ENCODE measurements at places on chromosomes 7 and 10. TPM values are rescaled to one million over a fixed set of nuclear protein-coding genes. Genes with fewer than 3 reads are reported as not detected.

TMEM236 gene
- 0.41 TPM for total RNA-seq

ANKRD30A gene
- not detected for total RNA-seq

ATP6V0A4 gene
- total RNA-seq = not detected

FZD8 gene
- 15.6 TPM for total RNA-seq

HOXA3 gene
- total RNA-seq = 0.28 TPM

AKR1C2 gene
- 23.6 TPM for total RNA-seq

NEUROG3 gene
- total RNA-seq = not detected

RBP3 gene
- not detected for total RNA-seq

ADIRF gene
- 67.8 TPM for total RNA-seq

LRIT1 gene
- total RNA-seq = not detected

RGR gene
- total RNA-seq = not detected

SMKR1 gene
- total RNA-seq = not detected

SAMD9 gene
- total RNA-seq = 3.6 TPM

PSD gene
- 2.2 TPM for total RNA-seq

AQP1 gene
- total RNA-seq = 353 TPM

SEC31B gene
- 4.5 TPM for total RNA-seq

HHEX gene
- 2.1 TPM for total RNA-seq

CADPS2 gene
- 19.9 TPM for total RNA-seq

OR9A4 gene
- not detected for total RNA-seq

SFRP4 gene
- total RNA-seq = 11.9 TPM

RHEB gene
- 77.9 TPM for total RNA-seq

SYT15 gene
- total RNA-seq = 1.5 TPM

PRSS1 gene
- total RNA-seq = not detected

CPA4 gene
- 2.0 TPM for total RNA-seq

CYP3A5 gene
- total RNA-seq = 0.59 TPM

SAP25 gene
- total RNA-seq = not detected

PDE6C gene
- total RNA-seq = not detected

MXI1 gene
- 50.8 TPM for total RNA-seq

NPFFR1 gene
- total RNA-seq = 0.47 TPM

DIP2C gene
- 21.1 TPM for total RNA-seq

PON1 gene
- total RNA-seq = not detected

GIMAP7 gene
- total RNA-seq = 12.7 TPM

ERVW-1 gene
- not detected for total RNA-seq

TEX36 gene
- not detected for total RNA-seq

CLDN3 gene
- not detected for total RNA-seq
